ENCODE measurements at places on chromosomes 2 and 18. TPM values are rescaled to one million over a fixed set of nuclear protein-coding genes. Genes with fewer than 3 reads are reported as not detected.

The MRPS5 gene
- total RNA-seq = 49.1 TPM

The MC2R gene
- total RNA-seq = not detected

The GPR155 gene
- 28.7 TPM for total RNA-seq

The TEKT4 gene
- not detected for total RNA-seq

The TGFA gene
- 11.8 TPM for total RNA-seq

The UGT1A6 gene
- not detected for total RNA-seq

All from sciatic nerve (tissue), 2 donors.